ENCODE measurements at places on chromosomes 4 and X.

GRCh38 chrX:18677161-18677869 lies 5.4 kb upstream of the RS1 start:
- no peak for DNase-seq

DNA sequence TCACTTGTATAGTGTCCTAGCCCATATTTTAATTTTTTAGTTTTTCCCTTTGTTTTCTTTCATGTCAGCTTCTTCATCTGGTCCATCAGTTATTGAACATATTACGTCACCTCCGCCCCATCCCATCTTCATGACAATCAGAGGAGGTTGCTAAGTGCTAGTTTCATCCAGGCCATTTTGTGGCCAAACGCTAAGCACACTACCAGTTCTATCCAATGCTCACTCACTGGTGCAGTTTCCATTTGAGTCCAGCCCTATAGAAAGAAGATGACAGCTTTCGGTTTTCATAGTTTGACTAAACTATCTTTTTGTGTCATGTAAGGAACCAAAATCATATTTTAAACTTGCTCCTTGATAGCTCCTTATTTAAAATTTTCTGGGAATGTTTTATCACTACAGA lies 304.2 kb downstream of the TENM3 start:
- no peak for DNase-seq

DNA sequence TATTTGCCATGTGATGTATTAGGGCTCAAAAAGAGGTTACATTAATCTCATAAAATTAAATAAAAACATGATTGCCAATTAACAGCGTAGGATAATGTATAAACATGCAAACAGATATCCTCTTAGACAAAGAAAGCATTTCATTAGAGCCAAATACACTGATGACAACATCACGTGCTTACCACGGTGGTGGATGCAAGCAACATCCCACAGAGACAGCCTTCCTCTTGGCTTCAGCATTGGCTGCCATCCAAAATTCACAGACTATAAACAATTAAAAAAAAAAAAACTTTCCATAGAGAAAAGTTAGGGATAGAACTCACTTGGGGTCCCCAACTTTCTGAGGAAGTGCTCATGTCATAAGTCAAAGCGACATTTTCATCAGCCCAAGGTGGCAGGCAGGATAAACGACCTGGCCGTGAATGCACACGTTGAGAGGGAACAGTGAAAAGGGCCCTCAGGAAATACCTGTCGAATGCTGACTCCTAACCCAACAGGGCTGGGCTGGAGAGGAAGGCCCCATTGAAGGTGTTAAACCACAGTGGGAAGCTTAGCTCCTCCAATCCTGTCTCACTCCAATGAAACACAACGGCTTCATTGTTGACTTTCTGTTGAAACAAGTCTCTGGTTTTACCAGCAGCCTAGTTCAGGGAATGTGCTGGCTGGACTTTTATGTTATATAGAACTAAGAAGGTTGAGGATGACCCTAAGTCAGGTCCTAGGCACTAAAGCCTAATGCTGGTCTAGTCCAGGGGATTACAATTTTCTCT lies 48.4 kb downstream of the IDS start:
- no peak for DNase-seq

- DNase-seq, result no peak
Observed at GRCh38 chr4:21554066-21554465, 394.5 kb downstream of the KCNIP4 start.

- no peak for DNase-seq
Observed at GRCh38 chr4:101155945-101156344, 191.4 kb downstream of the PPP3CA start.

DNA sequence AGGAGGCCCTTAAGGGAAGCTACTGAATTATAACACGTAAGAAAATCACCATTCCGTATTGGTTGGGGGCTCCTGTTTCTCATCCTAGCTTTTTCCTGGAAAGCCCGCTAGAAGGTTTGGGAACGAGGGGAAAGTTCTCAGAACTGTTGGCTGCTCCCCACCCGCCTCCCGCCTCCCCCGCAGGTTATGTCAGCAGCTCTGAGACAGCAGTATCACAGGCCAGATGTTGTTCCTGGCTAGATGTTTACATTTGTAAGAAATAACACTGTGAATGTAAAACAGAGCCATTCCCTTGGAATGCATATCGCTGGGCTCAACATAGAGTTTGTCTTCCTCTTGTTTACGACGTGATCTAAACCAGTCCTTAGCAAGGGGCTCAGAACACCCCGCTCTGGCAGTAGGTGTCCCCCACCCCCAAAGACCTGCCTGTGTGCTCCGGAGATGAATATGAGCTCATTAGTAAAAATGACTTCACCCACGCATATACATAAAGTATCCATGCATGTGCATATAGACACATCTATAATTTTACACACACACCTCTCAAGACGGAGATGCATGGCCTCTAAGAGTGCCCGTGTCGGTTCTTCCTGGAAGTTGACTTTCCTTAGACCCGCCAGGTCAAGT lies 6.9 kb upstream of the MSANTD1 start:
- DNase-seq, result no peak

Measured in NCI-H1436 (cell line).